ENCODE measurements at places on chromosomes 16 and 17.
A peak's percentile ranks its signal among the peaks of the same experiment; 100 is the strongest.

GRCh38 chr16:54792811-54793210, 137.9 kb upstream of the IRX5 start:
- DNase-seq, result no peak

GRCh38 chr16:66042341-66042740, 324.1 kb upstream of the CDH5 start:
- DNase-seq, result no peak

- DNase-seq, result no peak
These were observed 20.2 kb downstream of the KNOP1 start for GRCh38 chr16:19697756-19698318.

DNA sequence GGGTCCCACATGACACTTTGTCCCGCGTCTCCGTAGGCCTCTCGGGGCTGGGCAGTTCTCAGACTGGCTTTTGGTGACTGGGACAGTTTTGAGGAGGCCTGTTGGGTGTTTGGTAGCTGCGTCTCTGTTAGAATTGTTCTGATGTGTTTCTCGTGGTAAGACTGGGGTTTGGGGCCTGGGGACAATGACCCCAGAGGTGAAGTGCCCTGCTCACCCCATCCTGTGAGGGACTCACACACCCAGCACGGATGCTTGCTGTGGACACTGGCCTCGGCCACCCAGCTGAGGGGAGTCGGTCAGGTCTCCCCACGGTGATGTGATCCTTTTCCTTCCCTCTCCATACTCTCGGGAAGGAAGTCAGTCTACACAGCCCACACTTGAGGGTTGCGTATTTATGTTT, 50.3 kb downstream of the METRNL start:
- no peak for DNase-seq

DNA sequence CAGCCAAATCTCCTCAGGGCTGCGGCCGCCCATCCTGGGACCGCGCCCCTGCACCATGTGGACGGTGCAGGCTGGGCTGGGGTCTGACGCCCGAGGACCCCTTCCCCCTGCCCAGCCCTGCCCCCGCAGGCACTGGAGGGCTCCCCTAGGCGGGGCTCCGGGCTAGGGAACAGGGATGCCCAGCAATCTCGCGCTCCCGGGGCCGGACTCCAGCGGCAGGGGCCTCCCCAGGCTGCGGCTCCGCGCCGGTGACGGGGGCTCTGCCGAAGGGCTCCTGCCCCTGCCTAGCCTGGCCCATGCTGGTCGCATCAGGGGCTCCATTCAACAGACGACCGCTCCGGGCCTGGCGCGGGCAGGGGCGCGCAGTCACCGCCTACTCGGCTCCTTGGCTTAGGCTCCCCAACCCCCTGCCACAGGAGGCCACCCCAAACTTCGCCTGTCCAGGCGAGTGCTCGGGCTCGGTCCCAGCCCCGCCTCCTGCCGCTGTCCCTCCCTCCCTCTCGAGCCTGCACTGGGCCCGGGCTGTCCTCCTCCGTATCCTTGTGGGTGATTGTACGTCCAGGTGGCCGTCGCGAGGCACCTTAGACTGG, 27.4 kb upstream of the ADORA2B start:
- no peak for DNase-seq

- DNase-seq, result no peak
These were observed 51.7 kb upstream of the ALDH3A1 start for GRCh38 chr17:19799796-19800195.

GRCh38 chr17:21542991-21543390, 149.3 kb upstream of the KCNJ18 start:
- no peak for DNase-seq

DNA sequence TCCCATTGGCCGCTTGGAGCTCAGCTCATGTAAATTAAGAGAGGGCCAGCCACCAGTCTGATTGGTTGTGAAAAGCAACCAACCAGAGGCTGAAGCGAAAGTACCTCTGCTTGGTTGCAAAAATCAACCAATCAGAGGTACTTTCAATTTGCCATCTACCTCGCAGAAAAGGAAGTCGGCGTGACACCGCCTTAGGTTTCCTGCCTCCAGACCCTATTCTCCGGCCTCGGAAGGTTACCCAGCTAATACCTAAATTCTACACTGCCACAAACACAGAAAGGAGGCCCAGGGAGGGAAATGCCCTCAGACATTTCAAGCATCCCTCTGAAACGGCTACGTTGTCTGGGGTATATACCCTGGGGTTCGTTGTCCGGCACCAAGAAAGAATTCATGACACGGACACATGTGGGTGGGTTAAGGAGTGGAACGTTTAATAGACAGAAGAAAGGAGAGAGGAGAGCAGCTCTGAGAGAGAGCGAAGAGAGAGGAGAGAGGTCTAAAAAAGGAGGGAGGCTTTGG, 481.3 kb downstream of the TMEM114 start:
- DNase-seq, result no peak

- no peak for DNase-seq
These were observed 14.9 kb downstream of the SARM1 start for GRCh38 chr17:28386391-28386790.

DNA sequence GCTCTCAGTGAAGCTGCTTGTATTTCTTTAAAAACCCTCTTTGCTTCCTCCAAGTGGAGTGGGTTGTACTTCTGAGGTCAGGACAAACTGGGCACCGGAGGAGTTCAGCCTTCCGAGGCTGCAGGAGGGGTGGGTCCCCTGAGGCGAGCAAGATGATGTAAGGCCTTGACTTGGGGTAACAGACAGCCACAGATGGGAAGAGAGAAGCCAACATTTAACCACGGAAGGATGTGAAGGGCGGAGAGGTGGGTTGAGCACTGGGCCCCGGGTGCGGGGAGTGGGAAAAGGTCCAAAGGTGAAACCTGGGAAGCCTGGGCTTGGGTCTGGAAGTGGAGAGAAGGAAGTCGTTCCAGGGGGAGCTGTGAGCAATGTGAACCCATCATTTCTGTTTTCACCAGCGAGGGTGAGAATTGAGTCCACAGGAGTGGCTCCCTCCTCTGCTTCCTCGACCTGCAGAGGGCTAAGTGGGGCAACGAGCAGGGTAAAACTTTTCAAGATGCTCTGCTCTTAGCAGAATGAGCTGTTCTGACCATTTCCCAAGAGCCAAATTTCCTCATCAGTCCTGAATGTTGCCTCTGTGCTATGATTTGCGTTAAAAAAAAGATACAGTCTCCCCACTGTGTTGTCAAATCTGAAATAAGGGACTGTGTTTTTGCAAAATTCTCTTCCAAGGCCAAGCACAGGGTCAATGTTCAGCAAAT, 137.7 kb upstream of the CRHR1 start:
- DNase-seq, result no peak

- DNase-seq, result no peak
These were observed 8.7 kb upstream of the UBE2G1 start for GRCh38 chr17:4375039-4375748.

DNA sequence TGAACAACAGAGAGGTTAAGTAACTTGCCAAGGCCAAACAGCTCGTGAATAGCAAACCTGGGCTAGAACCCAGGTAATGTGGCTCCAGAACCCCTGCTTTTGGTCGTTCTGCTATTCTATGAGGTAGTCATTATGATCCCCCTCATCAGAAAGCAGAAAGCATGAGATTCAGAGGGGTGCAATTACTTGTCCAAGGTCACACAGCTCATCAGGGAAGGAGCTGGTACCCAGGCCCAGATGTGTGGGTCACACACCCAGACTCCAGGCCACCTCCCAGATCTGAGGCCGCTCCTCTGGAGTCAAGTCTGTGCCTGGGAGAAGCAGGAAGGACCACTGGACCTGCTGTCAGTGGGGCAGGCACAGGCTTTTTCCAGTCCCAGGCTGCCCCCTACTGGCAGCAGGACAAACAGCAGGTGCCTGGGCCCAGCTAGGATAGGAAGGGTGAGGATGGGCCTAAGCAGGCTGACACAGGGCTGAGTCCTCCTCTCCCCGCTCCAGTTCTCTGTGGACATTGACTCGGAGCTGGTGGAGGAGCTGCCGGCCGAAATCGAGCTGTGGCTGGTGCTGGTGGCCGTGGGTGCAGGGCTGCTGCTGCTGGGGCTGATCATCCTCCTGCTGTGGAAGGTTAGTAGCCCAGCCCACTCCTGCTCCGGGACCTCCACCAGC, 7.8 kb upstream of the PDK2 start:
- DNase-seq, result peak; percentile 72

- no peak for DNase-seq
These were observed 292.8 kb downstream of the SEC14L1 start for GRCh38 chr17:77433385-77434135.

DNA sequence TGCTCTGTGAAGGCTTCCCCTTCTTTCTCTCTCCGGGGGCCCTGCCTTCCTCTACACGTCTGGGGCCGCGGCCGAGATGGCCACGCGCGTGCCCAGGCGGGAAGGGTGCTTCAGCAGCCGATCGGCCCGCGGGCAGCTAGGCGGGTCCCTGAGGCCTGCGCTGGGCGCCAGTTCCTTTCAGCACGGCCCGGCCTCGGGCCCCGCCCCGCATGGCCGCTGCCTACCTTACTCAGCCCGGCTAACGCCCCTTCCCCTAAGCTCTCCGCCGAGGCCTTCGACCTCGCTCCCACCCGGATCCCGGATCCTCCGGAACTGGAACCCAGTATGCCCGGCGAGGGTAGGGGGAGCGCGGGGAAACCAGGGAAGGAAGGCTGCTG, 335 bp downstream of the TMEM11 start:
- no peak for DNase-seq

DNA sequence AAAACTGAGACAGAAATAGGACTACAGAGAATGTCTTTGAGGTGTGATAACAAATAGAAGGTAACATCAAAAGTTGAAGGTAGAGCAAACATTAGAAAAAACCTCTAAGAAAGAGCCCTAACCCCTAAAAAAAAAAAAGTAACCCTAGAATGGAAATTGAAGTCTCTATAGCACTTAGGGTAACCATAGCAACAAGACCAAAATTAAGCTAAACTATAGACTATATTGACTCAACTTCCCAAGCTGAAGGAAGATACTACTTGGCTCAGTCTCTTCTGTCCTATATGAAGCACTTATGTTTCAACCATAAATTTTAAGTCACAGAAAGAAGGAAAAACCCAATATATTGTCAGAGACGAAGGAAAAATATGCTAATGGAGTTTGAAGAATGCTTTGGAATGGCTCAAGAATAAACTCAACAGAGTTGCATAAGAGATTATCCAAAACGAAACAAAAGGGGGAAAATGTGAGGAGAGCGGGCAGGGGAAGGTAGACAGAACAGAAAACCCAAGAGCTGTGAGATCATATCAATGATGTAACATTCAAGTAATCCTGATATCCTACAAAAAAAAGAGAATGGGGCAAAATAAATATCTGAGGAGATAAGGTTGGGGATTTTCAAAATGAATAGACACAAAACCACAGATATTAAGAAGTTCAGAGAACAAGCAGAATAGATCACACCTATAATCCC, 88.4 kb downstream of the USP32 start:
- DNase-seq, result no peak

DNA sequence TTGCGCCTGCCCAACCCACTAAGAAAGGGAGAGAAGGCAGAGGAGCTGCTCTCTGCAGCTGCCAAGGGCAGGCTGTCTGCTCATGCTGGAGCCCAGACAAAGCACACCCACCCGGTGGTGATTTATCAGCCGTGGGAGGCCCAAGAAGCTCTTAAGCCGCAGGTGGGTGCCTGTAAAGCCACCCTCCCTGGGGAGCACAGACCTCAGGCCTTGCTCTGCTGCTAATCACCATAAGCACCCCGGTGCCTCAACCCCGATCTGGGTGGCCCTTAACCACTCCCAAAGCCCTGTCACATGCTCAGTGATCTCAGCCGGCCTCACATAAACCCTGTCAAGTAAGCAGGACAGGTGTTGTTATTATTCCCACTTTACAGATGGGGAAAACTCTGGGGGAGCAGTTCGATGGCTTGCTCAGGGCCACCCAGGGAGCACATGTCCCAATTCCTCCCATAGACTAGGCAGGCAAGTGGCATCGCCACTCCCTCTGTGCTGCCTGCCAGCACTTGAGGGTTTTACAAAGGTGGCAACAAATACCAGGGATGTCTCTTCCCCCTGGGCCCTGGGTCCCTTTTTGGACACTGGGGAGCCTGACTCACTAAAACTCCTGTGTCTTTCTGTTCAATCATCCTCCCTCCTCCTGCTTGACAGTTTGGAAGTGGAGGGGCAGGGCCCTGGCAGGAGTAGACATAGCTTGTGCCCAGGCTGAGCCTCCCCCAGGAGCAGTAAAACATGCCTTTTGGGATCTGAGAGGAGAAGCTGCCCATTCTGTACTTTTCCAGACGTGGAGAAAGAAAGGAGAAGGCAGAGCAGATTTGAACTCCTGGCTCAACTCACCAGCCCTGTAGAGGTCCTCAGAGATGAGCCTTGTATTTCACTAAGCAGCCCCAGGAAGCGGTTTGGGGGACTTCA, 299.3 kb downstream of the SOX9 start:
- DNase-seq, result no peak

GRCh38 chr17:74271901-74272561, 2.0 kb upstream of the DNAI2 start:
- no peak for DNase-seq

GRCh38 chr16:57137566-57138273, 45.3 kb downstream of the CPNE2 start:
- DNase-seq, result no peak

GRCh38 chr16:62046801-62047200, 10.6 kb upstream of the CDH8 start:
- no peak for DNase-seq

DNA sequence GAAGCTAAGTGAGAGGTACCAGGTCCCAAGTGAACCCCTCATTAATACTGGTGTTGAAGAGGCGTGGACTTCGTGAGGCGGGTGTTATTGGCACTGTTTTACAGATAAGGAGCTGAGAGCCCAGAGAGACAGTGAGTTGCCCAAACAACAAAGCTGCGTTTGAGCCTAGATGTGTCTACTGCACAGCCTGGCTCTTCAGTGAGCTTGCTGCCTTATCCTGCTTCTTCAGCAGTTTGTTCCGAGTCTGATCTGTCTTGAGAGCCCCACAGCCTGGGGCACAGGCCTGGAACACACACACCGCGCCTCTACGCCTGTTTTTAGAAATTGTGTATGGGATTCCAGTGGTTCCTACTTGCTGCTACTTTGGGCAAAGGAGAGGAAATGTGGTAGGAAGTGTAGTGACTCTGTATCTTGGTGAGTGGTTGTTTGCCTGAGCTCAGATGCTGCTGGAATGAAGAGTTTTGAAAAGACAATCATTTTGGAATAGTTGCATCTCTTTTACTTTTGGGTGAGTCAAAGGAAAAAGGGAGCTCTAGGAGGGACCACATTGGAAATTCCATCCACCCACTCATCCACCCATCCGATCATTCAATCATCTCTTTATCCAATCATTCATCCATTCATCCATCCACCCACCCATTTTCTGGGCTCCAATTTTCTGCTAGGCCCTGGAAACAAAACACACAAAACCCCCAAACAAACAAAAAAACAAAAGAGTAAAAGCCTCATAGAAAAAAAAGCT, 22.3 kb upstream of the PLCG2 start:
- no peak for DNase-seq
